ENCODE measurements at places on chromosomes 4 and X.

GRCh38 chr4:119498527-119498926 is 130.1 kb downstream of the PDE5A start:
- DNase-seq: no peak

DNA sequence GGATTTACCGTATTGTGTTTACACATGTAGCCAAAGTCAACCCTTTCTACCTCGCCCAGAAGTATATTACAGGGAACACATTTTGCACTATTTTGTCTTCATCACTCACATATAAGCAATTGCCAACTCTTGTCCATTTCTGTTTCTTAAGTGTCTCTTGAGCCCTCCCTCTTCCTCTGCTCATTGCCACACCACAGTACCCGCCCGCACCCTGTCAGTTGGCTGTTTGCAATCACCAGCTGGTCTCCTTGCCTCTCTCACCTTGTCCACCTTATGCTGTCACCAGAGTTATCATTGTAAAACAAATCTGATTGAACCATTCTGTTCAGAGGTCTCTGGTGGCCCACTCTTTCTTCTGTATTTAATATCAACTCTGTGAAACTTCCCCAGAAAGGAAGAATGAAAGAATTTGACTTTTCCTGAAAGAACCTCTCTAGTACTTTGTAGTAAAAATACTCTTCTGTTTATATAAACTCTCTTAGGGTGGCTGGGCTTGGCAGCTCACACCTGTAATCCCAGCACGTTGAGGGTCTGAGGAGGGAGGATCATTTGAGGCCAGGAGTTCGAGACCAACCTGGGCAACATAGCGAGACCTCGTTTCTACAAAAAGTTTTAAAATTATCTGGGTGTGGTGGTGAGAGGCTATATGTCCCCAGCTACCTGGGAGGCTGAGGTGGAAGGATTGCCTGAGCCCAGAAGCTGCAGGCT is 50.2 kb downstream of the ING2 start:
- no peak for DNase-seq

DNA sequence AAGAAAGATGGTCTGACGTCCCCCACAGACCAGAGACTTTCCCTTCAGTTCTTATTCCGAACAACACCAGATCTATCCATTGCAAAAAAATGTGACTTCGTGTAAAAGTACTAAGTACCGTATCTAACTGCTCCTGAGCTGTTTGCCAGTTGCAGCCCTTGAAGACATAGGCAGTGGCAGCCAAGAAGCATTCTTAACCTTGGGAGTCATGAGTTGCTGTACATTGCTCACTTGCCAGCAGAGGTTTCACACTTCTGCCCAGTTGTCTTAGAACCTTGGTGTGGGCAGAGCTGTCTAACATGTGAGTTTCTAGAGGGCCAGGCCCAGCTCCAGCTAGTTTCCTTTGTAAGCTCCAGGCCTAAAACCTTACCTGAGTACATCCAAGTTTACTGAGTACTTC is 10.5 kb upstream of the CHRDL1 start:
- no peak for DNase-seq

- DNase-seq: no peak
These were observed 14.5 kb upstream of the GTPBP6 start for GRCh38 chrX:332916-333610.

- no peak for DNase-seq
These were observed 32.7 kb upstream of the NKRF start for GRCh38 chrX:119638725-119639471.

GRCh38 chrX:2960861-2961515 is 31.8 kb upstream of the ARSD start:
- DNase-seq: no peak

DNA sequence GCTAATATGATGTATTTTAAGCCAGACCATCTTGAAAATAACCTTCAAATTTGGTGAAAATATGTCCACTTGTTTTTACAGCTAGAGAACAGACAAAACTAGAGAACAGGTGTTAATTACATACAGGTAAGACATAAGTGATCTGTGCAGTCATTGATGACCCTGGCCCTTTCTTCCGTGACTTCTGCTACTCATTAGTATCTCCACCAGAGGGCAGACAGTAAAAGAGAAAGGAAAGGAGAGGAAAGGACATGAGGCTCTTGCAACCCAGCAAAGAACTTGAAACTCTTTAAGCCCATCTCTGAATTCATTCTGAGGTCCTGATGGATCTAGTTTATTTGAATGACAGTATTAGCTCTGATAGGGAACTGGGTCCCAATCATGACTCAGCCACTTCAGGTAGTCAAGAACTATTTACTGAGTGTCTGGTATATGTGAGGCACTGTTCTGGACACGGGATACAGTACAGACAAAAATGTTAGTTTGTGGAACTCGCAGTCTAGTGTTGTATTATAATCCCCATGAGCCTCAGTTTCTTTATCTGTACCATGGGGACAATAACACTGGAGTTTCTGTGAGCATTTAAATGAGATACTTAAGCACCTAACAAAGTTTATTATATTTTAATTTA is 121.0 kb upstream of the TEX13D start:
- DNase-seq: no peak

DNA sequence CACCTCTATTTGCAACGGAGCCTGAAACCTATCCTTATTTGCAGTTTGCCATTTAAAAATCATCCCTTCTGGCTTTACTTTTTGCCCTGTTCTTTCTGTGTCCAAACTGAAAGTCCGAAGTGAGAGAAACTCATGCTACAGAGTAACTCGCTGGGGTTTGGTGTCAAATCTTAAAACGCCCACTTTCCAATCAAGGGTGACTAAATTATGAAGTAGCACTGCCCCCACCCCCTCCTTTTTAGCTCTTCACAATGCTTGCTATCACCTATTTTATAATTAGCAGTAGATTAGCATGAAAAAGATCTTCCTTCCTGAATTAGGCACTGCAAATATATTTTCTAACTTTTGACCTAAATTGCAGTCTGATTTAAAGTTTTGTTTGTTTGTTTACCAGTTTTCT is 52.5 kb downstream of the VGLL1 start:
- no peak for DNase-seq

GRCh38 chr4:184983672-184984356 is 34.5 kb upstream of the HELT start:
- DNase-seq: peak; percentile 56

DNA sequence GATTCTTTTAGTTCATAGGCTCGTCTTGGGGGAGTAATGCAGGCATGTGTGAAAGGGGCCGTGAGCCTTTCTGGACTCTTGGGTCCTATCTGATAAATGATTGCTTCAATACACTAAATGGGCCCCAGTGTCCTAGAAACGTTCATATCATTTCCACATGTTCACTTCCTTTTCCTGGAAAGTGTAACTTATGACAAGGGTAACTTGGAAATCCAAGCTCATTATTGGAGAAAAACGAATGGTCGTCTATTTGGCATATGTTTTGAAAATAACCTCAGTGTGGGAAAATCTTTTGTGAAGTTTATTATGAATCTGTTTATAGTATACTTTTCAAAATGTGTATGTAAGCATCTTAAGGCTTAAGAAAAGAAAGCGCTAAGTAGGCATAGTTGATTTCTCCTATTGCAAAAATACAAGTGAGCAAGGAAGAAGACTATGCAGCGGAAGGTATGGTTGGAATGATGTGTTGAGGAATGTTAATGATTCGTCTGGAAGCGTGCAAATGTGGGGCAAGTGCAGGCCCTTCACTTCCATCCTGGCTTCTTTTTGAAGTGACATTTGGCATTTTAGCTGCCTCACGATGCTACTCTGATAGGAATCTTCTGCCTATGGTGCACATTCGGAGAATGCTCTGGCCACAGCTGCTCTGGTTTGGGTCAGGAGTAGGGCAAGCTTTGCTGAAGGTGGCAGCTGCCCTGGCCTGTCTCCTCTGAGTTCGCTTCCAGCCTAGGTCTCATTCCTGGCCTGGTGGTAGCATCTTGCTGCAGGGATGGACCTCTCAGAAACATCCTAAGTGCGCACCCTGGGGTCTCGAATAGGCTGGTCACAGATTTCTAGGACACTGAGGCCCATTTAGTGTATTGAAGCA is 49.5 kb upstream of the STOX2 start:
- DNase-seq: no peak

GRCh38 chr4:16867827-16868226 is 30.6 kb downstream of the LDB2 start:
- no peak for DNase-seq

DNA sequence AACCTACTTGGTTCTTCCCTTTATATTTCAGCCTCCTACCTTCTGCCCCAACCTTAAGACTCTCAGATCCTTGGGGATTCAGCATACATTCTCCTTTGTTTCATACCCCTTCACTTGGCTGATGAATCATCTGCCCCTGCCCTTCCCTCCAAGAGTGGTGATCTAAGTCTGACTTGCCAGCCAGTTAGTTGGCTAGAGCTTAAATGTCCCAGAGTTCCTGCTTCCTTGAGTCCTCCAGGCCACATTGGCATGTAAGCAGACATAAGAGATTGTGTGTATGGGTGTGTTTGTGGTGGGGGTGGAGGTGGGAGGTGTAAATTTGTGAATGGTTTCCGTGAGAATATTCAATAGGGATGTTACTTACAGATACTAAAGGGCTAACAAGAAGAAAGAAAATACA is 3.7 kb upstream of the TEX13D start:
- DNase-seq: no peak

DNA sequence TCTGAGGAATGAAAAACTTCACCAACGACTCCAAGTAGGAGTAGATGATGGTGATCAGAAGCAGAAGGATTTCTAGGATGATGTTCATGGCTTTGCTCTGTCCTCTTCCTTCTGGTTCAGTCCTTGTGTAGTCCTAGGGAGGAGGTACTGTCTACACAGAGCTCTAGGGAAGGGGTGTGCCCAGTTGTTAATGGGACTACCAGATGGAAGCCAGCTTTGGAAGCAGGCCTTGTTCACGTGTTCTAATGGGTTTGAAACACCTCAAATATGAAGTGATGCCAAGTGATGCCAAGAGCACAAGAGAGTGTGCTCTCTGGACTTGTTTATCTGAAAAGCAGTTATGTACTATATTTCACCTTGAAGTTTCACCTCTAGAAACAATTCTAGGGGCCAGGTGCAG is at the start of gene HSD17B13:
TSS of gene HSD17B13 (minus strand) at position 129 of the 400 bp plus-strand sequence. CDS start at position 88, 41 bp downstream.
- DNase-seq: no peak

DNA sequence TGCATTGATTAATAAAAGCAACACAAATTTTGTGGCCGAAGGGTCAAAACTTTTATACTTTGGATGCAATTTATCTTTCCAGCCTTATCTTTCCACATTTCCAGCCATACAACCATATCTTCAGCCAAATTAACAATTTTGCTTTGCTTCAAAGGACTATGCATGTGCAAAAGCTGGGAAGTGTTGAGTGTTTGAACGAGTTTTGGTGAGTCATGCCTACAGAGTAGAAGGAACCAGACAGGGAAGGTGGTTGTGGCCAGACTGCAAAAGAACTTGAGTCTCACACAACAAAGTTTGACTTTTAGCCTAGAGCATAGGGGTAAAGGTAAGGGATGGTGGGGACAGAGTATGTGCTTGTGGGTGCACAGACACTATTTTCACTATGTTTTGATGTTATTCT is 53.0 kb upstream of the GABRA2 start:
- DNase-seq: no peak

- DNase-seq: no peak
These were observed 374.2 kb upstream of the SMIM31 start for GRCh38 chr4:164379694-164380093.

DNA sequence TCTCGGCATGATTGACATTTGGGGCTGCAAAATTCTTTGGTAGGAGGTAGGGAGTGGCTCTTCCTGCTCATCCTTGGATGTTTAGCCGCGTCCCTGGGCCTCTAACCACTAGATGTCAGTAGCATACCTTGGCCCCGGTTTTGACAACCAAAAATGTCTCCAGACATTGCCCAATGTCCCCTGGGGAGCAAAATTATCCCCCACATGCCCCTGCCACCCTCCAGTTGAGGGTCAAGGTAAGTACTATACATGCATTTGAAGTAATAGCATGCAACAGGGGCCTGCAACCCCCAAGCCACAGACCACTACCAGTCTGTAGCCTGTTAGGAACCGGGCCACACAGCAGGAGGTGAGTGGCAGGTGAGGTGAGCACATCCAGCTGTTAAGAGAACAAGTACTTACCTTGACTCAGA is 17.6 kb upstream of the KIAA1210 start:
- no peak for DNase-seq

DNA sequence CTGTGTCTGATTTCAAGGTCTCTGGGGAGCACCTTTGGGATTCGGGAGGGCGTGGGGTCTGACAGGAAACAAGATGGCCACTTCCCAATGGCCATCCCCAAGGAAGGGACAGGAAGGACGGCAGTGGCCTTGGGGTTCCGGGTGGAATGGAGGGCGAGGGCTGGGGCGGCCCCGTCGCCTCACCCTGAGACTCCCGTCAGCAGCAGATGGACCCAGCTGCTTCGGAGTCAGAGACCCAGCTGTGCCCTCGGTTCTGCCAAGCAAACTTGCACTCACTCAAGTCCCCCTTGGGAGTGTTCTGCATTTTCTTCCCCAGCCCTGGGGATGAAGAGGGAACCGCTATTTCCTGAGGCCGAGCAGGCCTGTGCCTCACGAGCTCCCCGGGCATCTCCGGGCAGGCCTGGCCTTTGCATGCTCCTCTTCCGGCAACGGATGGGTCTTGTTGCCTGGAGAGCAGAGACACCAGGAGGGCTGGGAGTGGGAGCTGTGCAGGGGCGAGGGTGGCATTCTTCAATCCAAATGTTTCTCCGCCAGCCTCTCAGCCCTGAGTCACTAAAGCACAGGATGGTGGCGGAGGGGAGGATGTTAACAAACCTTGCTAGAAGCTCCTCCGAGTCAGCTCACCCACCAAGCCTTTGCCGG is 6.8 kb upstream of the DUSP9 start:
- no peak for DNase-seq

DNA sequence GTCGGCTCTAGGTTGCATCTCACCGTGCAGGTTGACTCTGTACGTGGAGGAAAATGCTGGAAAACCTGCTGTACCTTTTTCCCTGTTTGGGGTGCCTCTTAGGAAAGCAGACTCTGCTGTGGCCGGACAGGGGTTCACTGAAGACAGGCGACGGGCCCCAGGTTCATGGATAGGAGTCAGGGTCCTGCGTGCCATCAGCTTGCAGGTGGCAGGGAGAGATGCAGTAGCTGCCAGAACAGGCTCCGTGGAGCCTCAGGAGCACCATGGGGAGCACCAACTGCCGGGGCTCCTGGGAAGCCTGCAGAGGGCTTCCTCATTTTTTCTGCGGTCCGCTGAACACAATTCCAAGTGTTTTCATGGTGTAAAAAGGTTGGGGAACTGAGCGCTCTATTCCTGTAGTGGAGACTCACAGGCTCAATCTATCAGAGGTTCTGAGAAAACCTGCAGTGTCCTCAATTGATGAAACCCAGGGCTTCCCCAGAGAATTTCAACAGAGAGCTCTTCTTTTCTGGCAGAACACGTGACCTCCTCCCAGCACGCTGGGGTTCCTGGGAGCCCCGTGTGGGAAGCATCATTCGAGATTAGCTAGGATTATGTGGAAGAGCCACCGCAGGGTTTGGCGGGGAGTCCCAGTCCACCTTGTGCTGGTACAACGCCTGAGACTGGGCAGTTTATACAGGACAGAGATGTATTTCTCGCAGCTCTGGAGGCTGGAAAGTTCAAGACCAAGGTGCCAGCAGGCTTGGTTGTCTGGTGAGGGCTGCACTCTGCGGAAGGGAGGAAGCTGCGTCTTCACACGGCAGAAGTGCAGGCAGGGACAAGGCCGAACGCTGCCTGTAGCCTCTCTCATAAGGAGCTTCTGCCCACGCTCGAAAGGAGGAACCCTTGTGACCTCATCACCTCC is 1.6 kb downstream of the HTRA3 start:
- no peak for DNase-seq

All from activated T-cell treated with anti-CD3 and anti-CD28 coated beads, Interleukin-2, amount 50 U/mL, for 4 hours (primary cell).